ENCODE measurements at places on chromosomes 5 and 9. TPM values are rescaled to one million over a fixed set of nuclear protein-coding genes. Genes with fewer than 3 reads are reported as not detected.

Gene PRRX2
- total RNA-seq, result 8.8 TPM

Gene CRHBP
- 0.21 TPM for total RNA-seq

Gene HARS1
- total RNA-seq, result 78.1 TPM

Gene GAS1
- total RNA-seq, result 0.09 TPM

Gene NEURL1B
- total RNA-seq, result 3.3 TPM

Gene CCNI2
- total RNA-seq, result 0.14 TPM

Gene DMAC1
- total RNA-seq, result 74.6 TPM

Gene PCDHB16
- total RNA-seq, result 0.30 TPM

Gene RGS14
- total RNA-seq, result 6.9 TPM

Gene NSA2
- total RNA-seq, result 135 TPM
